Glomerular endothelial cell (primary cell): ENCODE measurements at places on chromosomes 16 and 17. TPM values are rescaled to one million over a fixed set of nuclear protein-coding genes. Genes with fewer than 3 reads are reported as not detected.

The SLC9A5 gene
- total RNA-seq: 0.82 and 2.3 TPM in 2 replicates

The PITPNC1 gene
- total RNA-seq: 10.7 and 13.0 TPM in 2 replicates

DNA sequence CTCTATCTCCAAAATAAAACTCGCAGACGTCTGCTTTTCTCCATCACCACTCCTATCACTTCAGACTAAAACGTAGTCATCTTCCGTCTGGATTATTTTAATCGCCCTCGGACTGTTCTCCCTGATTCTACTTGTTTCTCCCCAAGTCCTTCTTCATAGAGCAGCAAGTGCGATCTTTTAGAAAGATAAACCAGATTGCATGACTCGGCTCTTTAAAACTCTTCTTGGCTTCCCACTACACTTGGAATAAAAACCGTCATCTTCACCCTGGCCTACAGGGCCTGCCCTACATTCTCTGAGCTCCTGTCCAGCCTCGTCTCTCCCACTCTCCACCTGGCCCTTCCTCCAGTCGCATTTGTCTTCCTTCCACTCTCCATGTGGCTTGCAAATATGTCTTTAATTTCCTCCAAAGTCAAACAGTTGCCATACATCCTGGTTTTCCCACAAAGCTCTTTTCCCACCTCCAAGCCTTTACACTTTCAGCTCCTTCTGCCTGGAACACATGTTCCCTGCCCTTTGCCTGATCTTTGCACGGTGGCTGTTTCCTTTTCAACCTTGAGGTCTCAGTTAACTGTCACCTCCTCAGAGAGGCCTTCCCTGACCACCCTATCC is 70.5 kb upstream of the DHX40 start:
- no peak for DNase-seq

The GAST gene
- not detected in 2 replicates for total RNA-seq

DNA sequence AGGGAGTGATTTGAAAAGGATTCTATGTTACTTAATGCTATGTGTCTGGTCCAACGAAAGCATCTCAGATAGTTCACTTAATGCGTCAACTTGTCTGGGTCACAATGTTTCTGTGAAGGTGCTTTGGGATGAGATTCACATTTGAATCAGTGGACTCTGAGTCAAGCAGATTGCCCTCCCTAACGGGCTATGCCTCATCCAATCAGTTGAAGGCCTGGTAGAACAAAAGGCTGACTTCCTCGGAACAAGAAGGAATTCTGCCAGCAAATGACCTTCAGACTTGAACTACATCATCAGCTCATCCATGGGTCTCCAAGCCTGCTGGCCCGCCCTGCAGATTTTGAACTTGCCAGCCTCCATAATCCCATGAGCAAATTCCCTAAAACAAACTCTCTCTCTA is 15.2 kb downstream of the EMP2 start:
- DNase-seq: no peak

DNA sequence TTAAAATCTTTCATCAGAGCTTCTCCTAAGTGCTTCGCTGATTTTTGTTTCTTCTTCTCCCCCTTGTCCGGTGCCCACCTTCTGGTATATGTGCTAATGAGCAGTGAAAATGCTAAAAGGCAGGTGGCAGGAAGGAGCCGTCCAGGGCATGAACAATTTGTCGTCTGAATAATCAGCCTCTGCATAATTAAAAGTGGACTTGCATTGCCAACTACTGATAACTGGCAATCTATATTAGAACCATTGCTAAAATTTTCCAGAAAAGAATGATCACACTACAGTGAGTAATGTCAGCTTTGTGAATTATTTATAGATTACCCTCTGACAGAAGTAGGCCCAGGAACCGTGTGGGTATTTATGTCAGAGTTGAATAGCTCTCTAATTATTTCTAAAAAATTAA is 28.1 kb downstream of the SERPINF1 start:
- no peak for DNase-seq

DNA sequence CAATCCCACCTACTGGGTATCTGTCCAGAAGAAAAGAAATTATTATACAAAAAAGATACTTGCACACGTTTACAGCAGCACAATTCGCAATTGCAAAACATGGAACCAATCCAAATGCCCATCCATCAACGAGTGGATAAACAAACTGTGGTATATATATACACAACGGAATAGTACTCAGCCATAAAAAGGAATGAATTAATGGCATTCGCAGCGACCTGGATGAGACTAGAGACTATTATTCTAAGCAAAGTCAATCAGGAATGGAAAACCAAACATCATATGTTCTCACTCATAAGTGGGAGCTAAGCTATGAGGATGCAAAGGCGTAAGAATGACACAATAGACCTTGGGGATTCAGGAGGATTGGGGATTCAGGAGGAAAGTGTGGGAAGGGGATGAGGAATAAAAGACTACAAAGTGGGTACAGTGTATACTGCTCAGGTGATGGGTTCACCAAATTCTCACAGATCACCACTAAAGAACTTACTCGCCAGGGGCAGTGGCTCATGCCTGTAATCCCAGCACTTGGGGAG is 21.0 kb downstream of the CNOT1 start:
- no peak for DNase-seq

The PRSS33 gene
- not detected in 2 replicates for total RNA-seq
